ENCODE measurements at places on chromosomes 6 and 20.

DNA sequence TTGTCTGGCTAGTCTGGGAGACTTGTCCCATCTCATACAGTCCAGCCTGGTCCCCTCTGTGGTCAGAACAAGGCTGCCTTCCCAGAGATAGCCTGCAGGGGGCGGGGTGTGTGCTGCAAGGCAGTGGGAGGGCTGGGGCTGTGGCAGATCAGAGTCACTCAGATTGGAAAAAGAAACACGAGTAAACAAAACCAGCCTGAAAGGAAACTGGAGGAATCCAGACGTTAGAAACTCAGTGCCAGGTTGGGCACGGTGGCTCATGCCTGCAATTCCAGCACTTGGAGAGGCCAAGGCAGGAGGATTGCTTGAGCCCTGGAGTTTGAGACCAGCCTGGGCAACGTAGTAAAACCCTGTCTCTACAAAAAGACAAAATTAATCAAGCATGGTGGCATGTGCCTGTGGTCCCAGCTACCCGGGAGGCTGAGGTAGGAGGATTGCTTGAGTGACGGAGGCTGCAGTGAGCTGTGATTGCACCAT is 20.2 kb downstream of the LEMD2 start:
- DNase-seq = peak; percentile 48

GRCh38 chr6:52390361-52390727 is 28.4 kb downstream of the PAQR8 start:
- DNase-seq = peak; percentile 36

GRCh38 chr6:145544514-145544913 is 190.8 kb downstream of the EPM2A start:
- DNase-seq = no peak

DNA sequence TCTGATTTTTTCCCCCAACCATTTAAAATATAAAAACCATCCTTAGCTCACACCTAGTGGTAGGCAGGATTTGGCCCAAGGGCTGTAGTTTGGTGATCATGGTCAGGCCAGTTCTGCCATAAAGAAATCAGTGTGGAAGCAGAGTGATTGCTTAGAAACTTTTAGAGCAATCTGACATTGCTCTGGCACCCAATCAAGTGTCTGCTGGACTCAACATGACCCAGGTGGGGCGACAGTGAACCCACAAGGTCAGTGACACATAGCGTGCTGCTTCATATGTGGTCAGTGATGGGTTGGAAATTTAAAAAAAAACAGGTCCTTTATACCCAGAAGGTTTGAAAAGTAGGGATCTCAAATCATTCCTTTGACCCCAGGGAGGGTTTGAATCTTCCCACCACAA is 107.9 kb downstream of the BANF2 start:
- DNase-seq = no peak

- DNase-seq = no peak
Observed at GRCh38 chr20:8076306-8077136, 55.5 kb upstream of the PLCB1 start.

DNA sequence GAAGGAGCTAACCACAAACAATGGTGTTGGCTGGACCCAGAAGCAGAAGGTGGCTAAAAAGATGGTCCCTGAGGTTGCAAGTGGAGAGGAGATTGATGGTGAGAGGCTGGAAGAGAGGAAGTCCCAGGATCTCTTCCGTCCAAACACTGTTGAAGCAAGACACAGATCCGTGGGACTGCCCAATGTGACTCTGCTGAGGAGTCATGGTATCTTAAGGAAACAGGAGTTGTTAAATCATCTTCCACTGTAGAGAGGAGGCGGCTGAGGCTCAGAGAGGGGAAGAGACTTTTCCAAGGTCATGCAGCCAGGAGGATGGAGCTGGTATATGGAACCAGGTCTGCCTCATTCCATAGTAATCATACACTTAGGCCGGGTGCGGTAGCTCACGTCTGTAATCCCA is 4.1 kb upstream of the ZNF335 start:
- DNase-seq = no peak

- DNase-seq = no peak
Observed at GRCh38 chr20:62476056-62476838, 452 bp upstream of the GATA5 start.

DNA sequence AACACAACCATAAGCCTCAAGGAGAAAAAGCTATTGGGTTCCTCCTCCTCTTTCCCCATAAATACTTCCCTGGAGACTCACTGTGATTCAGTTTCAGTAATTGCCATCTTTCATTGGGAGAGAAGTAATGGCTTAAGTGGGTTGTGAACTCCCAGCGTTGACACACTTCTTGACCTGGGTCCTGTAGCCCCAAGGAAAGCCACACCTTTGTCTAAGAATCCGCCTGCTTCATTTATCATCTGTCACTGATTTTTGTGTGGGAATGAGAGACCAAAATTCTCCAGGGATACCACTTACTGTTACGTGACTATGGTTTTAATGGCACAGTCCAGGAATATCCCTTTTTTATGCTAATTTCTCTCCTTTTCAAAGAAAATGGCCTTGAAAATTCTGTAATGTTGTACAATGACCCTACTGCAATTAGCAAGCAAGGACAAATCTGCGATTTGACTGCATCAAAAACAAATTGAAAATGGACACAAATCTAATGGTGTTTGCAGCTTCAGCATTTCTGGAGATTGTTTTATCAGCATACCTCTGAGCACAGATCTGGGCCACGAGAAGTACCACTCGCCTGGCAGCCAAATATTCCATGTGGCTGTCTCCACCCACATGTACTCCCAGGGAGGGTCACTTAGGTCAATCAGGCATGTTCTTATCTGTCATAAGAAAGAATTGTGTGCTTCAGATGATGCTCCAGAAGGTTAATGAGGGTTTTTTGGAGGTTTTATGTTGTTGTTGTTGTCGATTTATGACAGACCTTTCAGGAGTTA is 29.8 kb downstream of the DCBLD1 start:
- DNase-seq = no peak
